ENCODE measurements at places on chromosomes 1 and 21. TPM values are rescaled to one million over a fixed set of nuclear protein-coding genes. Genes with fewer than 3 reads are reported as not detected.

Gene TMEM240
- 0.68 TPM for total RNA-seq

Gene SLC25A34
- total RNA-seq, result 0.48 TPM

Gene FCRL4
- not detected for total RNA-seq

Gene C1orf53
- total RNA-seq, result 6.6 TPM

Gene GBP6
- not detected for total RNA-seq

Gene MAP3K21
- total RNA-seq, result 11.3 TPM

All from A549 treated with ZK216348 at 1 μM for 4 hours (cell line).